NCI-H510A (cell line): ENCODE measurements at places on chromosomes 1 and 21.

DNA sequence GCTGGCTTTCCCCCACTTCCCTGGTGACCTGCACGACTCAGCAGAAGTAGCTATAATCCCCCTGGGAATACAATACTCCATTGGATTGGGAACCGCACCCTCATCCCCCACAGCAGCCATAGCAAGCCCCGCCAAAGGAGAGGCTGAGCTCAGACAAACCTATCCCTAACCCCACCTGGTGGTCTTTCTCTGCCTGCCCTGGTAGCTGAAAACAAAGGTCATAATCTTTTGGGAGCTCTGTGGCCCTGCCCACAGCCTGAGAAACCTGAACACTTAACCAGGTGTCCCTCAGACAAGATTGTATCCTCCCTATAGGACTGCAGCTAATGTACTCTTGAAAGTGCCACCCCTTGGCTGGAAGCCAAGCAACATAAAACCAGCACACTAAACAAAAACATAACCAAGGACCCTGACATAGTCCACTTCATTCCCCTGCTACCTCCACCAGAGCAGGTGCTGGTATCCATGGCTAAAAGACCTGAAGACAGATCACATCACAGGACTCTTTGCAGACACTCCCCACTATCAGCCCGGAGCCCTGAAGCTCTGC is 71.6 kb upstream of the RUNX1 start:
- DNase-seq, result peak; percentile 75

DNA sequence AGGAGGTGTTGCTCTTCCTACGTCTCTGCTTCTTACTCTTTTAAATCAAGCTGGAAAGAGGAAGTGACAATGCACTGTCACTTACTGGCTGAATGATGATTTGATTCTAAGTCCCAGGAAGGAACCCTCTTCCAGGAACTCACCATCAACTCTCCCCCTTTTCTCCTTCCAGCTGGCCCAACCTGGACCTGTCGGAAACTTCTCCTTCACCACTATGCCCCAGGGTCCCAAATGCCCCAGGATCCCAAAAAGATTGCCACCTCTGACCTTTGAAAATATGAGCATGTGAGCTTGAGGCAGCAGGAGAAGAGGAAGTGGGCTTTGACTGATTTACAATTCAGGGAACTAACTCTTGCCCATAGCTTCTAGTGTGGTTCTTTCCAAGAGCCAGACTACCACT is 5.3 kb upstream of the ADAMTS5 start:
- no peak for DNase-seq

- no peak for DNase-seq
These were observed 641.7 kb downstream of the LRRIQ3 start for GRCh38 chr1:73556270-73556669.

DNA sequence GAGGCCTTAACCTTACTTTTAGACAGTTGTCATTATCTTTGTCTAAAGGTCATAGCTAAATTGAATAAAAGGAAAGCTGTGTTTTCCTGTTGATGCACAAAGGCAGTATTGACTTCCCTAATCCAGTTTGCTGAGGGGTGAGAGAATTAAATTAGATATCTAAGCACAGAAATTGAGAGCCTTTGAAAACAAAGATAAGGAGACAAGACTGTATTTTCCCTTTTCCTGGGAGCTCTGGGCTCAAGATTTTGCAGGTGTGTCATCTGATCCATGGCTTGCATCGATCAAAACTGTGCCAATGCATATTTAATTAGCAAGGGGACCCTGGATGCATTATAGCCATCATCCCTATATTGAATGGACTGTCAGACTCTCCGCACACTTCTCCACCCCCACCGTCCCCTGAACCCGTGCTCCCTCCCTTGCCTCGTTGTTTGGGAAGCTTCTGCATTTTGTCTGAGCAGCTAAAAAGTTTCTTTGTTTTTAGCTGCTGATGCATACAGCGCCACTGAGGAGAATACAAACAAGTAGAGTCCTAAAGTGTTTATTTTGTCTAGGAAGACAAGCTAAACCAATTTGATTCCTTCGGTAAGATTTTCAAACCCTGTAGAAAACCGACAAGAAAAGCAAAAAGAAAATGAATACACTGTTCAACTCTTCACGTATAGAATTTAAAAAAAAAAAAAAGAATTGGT is 186.3 kb downstream of the NFIA start:
- DNase-seq, result no peak

GRCh38 chr1:6157132-6157527 is 23.0 kb downstream of the CHD5 start:
- DNase-seq, result no peak

DNA sequence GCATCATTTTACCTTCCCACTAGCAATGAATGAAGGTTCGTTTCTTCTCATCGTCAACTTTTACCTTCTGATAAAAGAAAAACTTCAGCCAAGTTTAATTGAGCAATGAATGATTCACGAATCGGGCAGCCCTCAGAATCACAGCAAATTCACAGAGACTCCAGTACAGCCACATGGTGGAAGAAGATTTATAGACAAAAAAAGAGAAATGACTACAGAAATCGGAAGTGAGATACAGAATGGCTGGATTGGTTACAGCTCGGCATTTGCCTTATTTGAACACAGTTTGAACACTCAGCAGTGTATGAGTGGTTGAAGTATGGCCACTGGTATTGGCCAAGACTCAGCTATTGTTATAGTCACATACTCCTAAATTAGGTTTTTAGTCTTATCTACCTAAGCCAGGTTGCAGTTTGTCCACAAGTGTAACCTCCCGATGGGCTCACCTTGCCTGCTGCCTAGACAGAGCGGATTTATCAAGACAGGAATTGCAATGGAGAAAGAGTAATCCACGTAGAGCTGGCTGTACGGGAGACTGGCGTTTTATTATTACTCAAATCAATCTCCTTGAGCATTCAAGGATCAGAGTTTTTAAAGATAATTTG is 15.3 kb downstream of the AK4 start:
- DNase-seq, result no peak

DNA sequence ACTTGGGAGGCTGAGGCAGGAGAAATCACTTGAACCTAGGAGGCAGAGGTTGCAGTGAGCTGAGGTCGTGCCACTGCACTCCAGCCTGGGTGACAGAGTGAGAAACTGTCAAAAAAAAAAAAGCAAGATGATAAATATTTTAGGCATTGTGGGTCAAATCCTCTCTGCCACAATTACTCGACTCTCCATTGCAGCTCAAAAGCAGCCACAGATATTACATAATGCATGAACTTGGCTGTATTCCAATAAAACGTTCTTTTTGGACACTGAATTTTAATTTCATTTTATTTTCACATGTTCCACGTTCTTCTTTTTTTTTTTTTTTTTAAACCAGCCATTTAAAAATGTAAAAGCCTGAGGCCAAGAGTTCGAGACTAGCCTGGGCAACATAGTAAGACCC is 69.4 kb downstream of the TCP10L start:
- no peak for DNase-seq

- DNase-seq, result no peak
These were observed 39.9 kb downstream of the KRTAP10-1 start for GRCh38 chr21:44500111-44500510.

- no peak for DNase-seq
These were observed 74.0 kb downstream of the TENT5C start for GRCh38 chr1:117679868-117680267.

DNA sequence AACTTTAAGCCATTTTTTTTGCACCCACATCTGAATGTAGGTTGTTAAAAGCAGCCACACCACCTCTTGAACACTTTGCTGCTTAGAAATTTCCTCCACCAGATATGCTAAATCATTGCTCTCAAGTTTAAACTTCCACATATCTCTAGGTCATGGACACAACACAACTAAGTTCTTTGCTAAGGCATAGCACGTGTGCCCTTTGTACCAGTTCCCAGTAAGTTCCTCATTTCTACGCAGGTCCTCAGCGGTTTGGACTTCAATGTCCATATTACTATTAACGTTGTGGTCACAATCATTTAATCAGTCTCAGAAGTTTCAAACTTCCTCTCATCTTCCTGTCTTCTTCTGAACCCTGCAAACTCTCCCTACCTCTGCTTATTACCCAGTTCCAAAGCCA is 661.6 kb upstream of the PKN2 start:
- DNase-seq, result no peak

DNA sequence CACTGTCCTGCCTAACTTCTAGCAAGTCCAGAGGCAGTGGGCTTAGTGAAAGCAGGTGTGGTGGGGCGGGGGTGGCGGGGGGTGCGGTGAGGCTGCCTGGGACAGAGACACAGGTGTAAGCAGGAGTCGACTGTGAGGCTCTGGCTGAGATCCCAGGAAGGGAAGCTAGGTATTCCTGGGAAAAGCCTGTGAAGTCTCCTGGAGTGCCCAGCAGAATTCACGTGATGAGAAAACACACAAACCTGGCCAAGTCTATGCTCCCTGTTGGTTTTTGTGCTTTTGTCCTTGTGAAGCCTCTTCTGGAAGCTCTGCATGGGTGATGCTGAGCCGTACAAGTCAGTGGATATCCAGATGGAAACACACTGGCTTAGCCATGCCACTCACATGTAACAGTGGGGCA is 5.3 kb downstream of the GALNT2 start:
- DNase-seq, result no peak

DNA sequence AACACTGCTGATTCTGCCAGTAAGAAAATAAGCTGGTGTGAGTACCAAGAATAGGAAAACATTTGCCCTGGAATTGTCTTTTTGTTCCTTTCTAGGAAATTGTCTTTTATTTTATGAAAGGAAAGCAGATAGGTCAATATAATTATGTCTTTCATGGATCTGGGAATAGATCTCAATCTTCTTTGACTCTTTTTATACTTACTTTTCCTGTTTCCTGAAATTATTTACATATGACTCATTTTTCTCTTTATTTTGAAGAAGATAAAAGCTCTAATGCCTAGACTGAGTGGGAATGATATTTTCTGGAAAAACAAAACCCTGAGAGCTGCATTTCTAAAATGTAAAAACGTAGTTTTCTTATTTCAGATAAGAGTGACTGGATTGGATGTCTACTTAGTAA is 100.1 kb downstream of the MAN1A2 start:
- no peak for DNase-seq

GRCh38 chr1:226574591-226575435 is 26.2 kb downstream of the STUM start:
- DNase-seq, result no peak

DNA sequence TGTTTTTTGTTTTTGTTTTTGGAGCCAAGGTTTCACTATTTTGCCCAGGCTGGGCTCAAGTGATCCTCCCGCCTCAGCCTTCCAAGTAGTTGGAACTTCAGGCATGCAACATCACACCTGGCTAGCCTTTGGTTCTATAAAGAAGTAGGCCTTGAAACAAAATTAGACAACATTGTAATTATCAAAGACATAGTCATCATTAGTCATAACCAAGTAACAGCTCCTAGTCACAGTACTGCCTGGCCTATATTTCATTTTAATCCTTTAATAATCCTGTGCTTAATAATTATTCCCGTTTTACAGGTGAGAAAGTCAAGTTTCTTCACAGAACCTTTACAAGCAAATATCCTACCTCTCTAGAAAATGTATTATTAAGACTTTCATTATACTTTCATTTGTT is 52.3 kb upstream of the TBX15 start:
- no peak for DNase-seq

DNA sequence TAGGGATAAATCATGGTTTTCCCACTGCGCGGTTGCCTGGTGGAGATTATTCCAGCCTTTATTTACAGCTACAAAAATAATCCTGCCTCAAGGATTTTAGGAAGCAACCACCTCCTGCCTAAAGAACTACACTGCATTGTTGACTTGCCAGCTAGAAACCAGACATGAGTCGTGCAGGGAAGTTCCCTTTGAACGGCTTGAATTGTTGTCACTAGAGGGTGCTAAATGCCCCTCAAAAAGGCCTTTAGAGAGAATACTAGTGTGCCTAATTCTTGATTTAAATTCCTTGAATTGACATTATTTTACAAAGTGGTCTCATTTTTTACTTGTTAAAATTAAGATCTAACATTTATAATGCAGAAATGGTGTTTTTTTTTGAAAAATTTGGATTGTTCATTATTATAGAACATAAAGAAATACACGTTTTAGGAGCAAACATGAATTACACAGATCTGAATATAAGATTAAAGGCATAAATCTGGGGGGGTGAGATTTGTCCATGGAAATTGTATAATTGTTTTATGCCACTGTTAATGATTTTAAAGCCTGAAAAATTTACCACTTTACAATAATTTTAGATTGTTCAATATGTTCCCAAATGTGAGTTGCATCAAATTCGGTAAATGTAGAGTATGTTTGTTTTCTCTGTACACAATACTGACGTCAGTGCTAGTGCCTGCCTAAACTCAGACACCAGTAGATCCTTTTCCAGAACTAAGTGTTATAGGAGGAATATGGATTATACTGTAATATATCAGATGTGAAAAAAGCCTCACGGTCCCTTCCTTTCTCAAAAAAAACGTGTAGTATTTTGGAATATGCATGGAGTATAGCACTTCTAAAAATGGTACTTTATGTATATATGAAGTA is 7.6 kb upstream of the ERG start:
- DNase-seq, result peak; percentile 15

- DNase-seq, result no peak
These were observed 64.2 kb upstream of the RBM34 start for GRCh38 chr1:235225299-235225698.

DNA sequence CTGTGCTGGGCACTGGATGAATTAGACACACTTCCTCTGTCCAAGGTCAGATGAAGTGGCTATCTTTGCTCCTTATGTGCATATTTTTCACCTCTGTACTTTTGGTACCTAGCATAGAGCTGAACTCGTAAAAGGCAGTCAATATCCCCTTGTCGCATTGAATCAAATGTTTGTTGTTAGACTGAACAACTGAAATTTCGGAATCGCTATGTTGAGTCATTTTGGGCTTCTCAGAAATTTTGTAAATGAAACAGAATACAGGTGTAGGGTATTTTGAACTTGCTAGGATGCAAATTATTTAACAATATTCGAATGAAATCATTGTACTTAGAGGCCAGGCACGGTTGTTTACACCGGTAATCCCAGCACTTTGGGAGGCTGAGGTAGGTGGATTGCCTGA is 48.0 kb downstream of the PDE4B start:
- no peak for DNase-seq

DNA sequence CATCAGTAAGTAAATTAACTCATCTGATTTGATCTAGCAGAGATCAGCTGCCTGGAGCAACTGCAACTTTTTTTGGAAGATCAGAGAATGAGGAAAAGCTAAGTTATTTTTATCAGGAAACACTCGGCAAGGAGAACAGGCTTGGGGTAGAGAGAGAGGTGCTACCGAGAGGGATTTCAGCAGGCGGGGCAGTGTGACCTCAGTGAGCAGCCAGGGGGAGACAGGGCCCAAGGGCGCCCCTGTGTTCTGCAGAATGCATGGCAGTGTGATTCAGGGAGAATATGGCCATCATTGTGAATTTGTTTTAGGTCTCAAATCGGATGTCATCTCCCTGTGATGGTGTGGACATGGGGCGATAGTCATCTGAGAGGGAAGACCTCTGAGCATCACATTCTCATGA is 484.1 kb upstream of the VAMP3 start:
- DNase-seq, result no peak
